ENCODE measurements at places on chromosomes 7 and 10.

- DNase-seq = no peak
Observed at GRCh38 chr7:6256677-6257535, 15.5 kb downstream of the CYTH3 start.

DNA sequence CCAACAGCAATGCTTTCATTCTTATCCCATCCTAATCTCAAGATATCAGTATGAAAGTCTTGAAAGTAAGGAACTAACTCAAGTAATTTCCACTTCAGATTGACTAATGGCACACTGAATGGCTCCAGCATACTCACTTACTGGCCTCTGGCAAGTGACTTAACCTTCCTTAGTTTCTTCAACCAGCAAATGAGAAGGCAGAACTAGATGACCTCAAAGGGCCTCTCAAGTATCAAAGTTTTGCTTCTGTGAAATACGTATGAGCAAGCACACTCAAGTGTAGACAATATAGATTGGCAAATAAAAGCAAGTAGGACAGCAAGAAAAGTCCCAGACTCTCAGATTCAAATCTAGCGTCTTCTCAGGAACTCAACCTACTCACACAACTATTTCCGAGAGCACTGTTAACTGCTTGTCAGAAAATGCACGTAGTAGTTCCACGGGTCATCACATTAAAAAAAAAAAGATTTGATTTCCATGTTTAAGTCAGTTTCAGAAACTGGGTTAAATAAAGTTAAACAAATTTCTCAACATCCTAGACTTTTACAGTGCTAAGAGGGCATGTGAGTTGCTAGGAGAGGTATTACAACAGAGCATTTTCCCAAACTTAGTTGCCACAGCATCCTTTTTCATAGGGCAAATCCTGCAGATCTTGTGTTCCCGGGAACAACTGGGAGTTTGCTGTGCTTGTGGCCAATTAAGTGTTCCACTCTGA, 276.9 kb upstream of the KLF14 start:
- no peak for DNase-seq

DNA sequence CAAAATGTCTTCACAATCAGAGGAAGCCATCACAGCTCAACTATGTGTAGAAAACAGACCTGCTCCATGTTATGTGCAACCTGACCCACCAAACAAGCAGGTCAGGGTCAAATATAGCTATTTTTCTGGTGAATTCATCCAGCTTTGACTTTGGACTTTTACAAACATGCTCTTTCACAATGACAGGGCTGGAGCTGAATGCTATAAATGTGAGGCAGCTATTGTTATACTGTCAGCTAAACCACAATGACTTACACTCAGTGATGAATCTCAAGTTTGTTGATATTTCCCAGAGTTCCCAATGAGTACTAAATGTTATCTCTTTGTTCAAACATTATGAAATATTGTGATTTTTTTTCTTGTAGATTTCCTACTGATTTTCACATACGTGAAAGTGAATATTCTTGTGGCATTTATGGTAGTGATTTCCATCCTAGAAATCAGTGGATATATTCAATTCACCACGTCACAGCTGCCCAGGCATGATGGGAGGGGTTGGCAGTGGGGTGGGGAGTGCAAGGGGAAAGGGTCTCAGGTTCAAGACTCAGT, 2.5 kb upstream of the ITIH2 start:
- DNase-seq = no peak

DNA sequence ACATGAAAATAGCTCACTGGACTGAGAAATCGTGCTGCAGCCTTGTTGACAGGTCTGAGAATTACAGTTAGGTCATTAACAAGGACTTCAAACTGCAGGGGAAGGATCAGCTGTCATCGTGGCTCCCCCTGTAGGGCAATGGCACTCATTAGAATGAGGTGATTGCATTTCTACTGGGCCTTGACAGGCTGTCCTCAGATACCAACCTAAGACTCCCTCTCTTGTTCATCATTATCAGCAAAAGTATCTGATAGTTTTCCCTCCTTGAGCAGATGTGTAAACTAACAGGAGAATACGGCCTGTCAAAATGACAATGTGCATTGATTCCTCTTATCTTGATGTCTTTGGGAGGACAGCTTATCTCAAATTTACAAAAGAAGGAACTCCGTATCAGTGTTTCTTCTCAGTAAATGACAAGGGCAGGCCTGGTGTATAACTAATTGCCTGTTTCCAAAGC, 648.5 kb upstream of the LRRN3 start:
- no peak for DNase-seq

DNA sequence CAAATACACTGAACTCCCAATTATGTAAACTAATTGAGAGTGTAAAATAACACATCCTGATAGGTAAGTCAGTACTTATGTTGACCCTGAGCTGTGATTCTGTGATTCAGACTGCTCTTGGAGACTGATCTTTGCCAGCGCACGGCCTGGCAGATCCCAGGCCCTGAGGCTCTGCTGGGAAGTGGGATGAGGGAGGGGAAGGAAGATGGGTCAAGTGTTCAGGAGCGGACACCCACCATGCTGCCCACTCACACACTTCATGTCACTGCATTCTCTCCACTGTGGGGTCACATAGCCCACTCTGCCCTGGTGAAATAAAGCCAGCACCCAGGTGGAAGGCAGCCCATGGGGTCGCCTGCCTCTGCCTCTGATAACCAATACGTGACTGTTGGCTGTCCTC, 226.2 kb downstream of the TNS3 start:
- no peak for DNase-seq

DNA sequence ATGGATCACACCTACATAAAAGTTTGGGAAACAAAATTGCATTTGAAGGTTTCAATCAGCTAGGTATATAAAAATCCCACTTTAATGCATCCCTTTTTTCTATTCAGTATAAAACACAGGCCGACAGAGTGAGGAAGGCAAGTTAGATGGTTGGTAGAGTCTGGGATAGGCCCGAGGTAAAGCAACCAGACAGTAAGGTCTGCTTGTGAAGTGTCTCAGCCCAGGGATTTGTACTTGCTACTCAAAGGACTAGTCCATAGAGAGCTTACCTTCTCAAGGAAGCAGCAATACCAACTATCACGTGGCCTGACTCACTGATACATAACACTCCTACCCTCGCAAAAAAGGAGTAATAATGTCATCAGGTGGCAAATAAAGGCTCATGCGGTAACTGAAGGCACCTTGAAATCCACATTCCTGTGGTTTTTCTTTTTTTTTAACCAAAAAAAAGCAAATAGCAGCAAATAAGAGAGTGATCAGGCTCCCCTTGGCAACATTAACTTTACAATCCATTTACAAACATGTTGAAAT, 56.2 kb upstream of the ATP6V0A4 start:
- DNase-seq = no peak

- peak; percentile 9 for DNase-seq
Observed at GRCh38 chr7:3670898-3671297, 369.8 kb downstream of the SDK1 start.

- DNase-seq = no peak
Observed at GRCh38 chr10:113007821-113008220, 57.8 kb downstream of the TCF7L2 start.

DNA sequence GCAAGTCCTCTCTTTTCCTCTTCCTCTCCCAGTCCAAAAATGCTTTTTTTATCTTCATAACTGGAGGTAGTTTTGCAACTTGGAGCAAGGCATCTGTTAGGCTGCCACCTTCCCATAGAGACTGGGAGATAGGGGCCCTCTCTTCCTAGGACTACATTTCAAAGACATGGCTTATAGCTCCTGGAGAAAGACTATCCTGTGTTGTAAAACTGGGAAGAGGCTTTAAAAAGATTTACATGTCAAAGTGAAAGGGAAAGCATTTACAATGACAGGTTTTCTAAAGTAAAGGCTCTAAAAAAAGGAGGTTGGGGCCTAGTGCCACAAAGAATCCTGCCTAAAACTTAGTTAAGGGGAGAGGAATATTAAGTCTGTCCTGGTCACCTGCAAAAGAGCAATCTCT, 82.2 kb upstream of the SEMA3E start:
- no peak for DNase-seq

GRCh38 chr7:117010375-117011133, 57.3 kb downstream of the ST7 start:
- DNase-seq = no peak

- DNase-seq = no peak
Observed at GRCh38 chr10:103828107-103828506, 27.3 kb downstream of the SH3PXD2A start.

GRCh38 chr7:96441436-96442084, 119.7 kb upstream of the SLC25A13 start:
- no peak for DNase-seq

GRCh38 chr10:56319386-56319785, 41.7 kb downstream of the ZWINT start:
- DNase-seq = no peak

- no peak for DNase-seq
Observed at GRCh38 chr10:117472872-117473271, 69.7 kb upstream of the EMX2 start.

- DNase-seq = peak; percentile 26
Observed at GRCh38 chr10:43390759-43391158, 18.2 kb downstream of the HNRNPF start.

DNA sequence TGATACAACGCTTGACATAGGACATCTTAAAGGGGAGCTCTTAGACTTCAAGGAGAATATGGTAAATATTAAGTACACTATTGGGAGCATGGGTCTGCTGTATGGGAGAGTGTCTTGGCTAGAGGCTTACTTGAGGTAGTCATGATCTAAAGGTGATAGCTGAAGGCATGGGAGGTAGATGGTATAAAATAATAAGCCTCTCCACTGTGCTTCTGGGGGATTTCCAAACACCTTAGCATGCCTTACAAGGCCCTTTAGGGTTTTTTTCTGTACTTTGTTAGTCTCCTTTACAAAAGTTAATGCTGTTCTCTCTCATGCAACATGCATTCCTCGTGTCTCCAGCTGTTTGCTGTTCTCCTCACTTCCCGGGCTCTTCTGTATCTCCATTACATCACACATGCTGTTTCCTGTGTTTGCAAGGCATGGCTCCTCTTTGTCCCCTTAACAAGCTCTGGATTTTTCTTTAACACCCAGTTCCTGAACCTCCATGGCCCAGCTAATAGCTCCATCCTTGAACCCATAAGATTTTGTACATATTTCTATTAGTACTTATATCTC, 449.7 kb downstream of the AUTS2 start:
- no peak for DNase-seq

All from naive thymus-derived CD4-positive, alpha-beta T cell (primary cell).